Activated CD4-positive, alpha-beta T cell treated with anti-CD3 and anti-CD28 coated beads for 48 hours (primary cell): ENCODE measurements at places on chromosomes 1 and 21.

DNA sequence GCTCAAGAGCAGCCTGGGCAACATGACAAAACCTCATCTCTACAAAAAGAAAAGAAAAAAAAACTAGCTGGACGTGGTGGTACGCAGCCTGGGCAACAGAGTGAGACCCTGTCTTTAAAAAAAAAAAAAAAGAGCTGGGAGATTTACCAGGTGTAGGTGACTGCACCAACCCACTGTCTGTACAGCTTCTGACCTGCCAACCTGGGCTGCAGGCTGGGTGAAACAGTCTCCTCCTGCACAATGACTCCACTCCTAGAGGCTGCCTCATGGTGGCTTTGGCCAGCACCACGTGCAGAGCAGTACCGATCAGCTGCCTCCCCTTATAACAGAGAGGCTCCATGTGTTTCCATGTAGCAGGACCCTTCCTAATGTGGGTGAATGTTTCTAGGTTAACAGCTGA is 3.7 kb downstream of the MRTO4 start:
- DNase-seq = no peak

GRCh38 chr1:56627636-56628039 is 17.5 kb upstream of the PRKAA2 start:
- no peak for DNase-seq

GRCh38 chr1:39726600-39726999 is 12.1 kb upstream of the PPIE start:
- no peak for DNase-seq

DNA sequence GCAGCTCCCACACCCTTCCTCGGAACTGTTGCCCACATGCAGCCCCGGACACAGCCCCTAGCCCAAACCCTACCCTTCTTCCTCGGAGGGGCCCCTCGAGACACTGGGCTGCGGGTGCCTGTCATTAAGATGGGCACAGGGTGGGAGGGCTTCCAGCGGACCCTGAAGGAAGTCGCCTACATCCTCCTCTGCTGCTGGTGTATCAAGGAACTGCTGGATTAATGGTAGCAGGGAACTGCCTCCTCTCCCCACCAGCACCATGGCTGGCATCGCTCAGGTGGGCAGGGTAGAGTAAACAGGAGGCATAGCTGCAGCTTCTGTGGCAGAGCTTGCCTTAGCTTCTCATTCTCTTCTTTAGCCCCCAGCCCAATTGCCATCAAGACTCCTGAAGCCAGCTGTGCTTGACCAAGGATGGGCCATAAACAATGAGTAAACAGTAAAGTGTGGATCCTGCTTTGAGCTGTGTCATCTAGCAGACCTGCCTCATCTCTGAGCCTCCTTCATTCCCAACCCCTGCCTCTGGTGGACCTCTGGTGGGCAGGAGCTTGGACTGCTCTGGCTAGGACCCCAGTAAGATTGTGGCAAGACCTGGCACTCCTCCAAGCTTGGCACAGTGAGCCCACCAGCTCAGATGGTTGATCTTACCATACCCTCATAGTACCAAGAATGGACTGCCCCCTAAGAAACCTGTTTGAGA is at the start of gene LENEP:
LENEP (plus strand) TSS at position 15 of the 697 bp plus-strand sequence; CDS start at position 37, 22 bp downstream.
- no peak for DNase-seq

DNA sequence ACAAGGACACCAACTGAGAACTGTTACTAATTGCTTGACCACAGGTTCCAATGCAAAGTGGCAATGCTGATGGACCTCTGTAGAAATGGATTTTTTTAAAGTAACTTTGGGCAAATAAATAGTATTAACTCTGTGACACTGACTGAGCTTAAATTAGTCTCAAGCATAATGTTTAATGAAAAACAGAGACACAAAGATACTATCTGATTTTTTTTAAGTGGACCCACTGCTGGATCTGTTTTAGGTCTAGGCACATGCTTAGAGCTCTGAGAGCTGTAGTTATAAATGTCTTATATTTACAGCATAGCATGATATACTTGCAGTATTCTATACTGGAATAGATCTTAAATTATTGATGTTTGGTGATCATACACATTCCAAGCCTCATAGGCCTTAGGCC is 481.6 kb upstream of the LRRC7 start:
- no peak for DNase-seq

DNA sequence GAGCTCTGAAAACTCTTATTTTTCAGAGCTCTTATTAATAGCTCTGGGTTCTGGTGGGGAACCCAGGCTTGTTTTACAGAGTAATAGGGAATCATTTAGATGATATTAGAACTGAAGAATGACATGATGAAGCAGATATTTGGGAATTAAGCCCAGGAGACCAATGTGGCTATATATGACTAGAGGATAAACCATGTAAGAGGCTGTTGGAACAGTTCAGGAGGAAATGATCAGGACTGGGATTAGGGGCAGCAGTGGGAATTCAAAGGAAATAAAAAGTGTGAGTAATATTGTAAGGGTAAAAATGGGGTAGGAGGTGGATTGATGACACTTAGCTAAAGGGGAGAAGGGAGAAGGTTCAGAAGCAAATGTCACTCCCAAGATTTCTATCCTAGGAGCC is 58.6 kb downstream of the GIPC2 start:
- no peak for DNase-seq

DNA sequence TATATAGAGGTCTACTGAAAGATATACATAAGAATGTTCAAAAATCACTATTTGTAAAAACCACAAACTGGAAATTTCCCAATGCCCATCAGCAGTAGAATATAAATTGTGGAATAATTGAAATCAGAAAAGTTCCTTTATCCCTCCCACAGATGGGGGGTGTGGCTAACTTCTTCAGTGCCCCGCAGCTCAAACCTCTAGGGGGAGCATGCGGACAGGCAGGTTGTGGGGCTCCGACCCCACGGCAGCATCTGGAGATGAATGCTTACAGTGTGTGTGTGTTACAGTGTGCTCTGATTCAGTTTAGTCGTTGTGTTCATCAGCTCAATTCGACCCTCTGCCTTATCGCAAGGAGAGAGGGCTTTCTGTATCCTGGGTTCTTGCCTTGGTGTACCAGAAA is 262.1 kb upstream of the LRRC7 start:
- DNase-seq = no peak

DNA sequence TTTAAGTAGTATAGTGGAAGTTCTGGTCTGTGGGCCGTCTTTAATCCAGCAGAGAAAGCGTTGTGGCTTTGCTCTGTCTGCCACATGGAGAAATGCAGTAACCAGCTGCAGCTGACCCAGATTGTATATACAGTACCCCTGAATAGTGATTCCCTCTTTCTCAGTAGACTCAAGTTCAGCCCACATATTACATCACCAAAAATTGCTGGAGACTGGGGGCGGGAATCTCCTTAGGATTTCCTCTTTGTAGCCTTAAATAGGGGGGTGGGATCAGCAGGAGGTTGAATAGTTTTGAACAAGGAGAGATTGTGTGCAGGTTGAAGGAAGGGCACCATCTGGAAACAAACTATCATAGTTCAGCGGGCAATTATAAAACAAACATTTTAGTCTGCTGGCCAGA is at the start of gene ANGPTL1:
ANGPTL1 (minus strand) TSS at position 134 of the 400 bp plus-strand sequence. CDS start 5,301 bp downstream, outside the sequence.
- DNase-seq = no peak
